ENCODE measurements at places on chromosomes 12 and 14.
A peak's percentile ranks its signal among the peaks of the same experiment; 100 is the strongest.

DNA sequence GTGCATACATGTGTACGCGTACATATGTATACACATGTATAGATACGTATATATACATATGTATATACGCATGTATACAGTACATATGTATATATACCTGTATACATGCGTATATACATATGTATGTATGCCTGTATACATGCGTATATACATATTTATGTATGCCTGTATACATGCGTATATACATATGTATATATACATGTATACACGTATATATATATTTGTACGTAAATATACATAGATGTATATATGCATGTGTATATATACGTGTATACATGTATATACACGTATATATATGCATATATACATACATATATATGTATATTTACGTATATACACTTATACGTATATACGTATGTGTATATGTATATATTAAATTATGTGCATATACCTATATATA is 93.9 kb upstream of the ABCD2 start:
- DNase-seq = no peak

- no peak for DNase-seq
Measured at GRCh38 chr12:70641691-70642090, 4.5 kb upstream of the PTPRB start.

DNA sequence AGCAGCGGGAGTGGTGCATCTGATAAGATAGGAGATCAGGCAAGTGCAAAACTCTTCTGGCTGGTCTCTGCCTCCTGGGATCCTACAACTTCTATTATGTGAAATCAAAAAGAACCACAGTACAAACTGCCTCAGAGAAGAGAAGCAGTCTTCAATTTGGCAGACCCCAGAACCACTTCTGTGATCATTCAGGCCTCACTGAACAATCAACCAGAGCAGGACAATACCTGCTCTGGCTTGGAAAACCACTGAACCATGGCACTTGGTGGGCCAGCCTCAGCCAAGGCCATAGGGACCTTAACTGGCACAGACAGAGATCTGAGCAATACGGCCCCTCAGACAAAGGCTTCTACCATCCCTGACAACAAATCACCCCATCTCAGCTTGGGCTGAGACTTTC is 103.0 kb downstream of the NDUFA12 start:
- no peak for DNase-seq

- no peak for DNase-seq
Measured at GRCh38 chr12:15707516-15708199, 81.5 kb downstream of the EPS8 start.

DNA sequence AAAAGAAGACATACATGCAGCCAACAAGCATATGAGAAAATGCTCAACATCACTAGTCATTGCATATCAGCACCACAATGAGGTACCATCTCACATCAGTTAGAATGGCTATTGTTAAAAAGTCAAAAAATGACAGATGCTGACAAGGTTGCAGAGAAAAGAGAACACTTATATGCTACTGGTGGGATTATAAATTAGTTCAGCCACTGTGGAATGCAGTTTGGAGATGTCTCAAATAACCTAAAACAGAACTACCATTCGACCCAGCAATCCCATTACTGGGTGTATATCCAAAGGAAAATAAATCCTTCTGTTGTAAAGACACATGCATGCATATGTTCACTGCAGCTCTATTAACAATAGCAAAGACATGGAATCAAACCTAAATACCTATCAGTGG is 238.4 kb downstream of the KCNC2 start:
- no peak for DNase-seq

DNA sequence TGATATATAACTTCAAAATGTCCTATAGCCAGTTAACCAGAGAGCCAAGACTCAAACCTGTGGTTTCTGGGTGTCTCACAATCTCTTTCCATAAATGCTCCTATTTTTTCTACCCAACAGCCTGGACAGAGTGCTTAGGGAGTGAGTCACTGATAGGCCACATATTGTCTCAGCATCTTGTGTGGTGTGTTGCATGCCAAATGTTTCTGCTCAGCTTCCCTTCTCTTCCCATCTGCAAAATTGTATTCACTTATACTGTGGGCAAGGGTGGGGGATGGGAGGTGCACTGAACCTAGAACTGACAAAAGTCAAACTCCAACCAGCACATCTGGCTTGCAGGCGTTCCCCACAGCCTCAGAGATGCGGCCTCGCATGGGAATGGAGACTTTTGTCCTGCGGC is 123.3 kb downstream of the KCNA5 start:
- DNase-seq = no peak

DNA sequence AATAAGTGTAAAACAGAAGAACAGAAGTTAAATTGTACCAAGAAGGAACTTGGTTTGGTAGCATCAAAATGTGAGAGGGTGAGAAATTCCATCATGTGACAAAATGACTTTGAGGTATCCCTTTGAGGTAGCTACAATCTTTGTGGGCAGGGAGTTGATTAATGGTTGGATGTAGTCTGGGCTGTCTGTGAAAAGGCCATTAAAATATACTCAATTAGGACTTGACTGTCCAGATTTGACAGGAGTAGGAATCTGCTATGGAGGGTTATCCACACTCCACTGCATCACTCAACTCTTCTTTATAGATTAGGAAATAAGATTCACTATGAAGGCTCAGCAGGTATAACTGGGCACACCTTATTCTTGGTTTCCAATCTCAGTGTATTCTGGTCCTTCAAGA is 7.4 kb upstream of the YBX3 start:
- DNase-seq = no peak

DNA sequence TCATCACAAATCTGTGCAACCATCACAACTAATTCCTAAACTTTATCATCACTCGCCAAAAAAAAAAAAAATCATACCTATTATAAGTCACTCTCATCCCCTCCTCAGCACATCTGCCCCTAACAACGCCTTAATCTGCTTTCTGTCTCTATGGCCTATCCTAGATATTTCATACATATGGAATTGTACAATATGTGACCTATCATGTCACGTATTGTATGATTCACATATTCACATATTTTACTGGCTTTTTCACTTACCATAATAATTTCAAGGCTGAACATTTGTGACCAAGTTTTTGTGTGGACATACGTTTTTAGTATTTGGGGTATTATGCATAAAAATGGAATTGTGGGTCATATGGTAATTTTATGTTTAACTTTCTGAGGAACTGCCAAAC is 400.7 kb downstream of the DAD1 start:
- no peak for DNase-seq

- DNase-seq = no peak
Measured at GRCh38 chr12:68482660-68483059, 128.0 kb upstream of the RAP1B start.

GRCh38 chr12:51360315-51360714 is 13.8 kb upstream of the CELA1 start:
- DNase-seq = no peak

GRCh38 chr12:2646341-2646740 is 148.4 kb upstream of the FKBP4 start:
- DNase-seq = no peak

GRCh38 chr14:96042248-96042930 is 3.2 kb downstream of the C14orf132 start:
- DNase-seq = no peak

- DNase-seq = no peak
Measured at GRCh38 chr12:50263832-50264231, 19.5 kb downstream of the LIMA1 start.

GRCh38 chr14:92480856-92481255 is 32.7 kb upstream of the RIN3 start:
- DNase-seq = no peak

DNA sequence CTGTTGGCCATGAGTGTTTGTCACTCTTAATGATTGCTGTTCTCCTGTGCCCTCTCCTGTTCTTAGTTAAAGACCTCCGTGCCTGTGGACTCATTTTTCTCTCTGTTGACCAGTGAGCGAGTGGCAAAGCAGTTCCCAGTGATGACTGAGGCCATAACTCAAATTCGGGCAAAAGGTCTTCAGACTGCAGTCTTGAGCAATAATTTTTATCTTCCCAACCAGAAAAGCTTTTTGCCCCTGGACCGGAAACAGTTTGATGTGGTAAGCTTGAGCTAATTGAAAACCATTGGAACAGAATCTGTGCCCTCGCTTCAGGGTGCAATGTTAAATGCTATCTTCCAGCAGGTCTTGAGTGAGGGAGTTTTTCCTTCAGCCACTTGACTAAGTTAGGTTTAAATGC is 19.8 kb downstream of the ACAD10 start:
- no peak for DNase-seq

DNA sequence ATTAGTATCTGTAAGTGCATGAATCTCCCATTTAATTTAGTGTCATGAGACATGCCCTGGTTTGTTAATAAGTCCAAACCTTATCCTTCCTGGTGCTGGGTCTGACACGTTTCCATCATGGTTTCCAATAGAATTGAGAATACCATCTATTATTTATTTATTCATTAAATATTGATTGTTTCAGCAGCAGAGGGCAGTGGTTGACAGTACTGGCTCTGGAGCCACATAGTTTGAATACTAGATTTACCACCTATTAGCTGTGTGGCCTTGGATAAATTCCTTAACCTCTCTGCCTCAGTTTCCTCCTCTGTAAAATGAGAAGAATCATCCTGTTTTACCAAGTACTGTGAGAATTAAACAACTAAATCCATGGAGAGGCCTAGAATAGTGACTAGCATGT is 941 bp upstream of the STAB2 start:
- DNase-seq = no peak

DNA sequence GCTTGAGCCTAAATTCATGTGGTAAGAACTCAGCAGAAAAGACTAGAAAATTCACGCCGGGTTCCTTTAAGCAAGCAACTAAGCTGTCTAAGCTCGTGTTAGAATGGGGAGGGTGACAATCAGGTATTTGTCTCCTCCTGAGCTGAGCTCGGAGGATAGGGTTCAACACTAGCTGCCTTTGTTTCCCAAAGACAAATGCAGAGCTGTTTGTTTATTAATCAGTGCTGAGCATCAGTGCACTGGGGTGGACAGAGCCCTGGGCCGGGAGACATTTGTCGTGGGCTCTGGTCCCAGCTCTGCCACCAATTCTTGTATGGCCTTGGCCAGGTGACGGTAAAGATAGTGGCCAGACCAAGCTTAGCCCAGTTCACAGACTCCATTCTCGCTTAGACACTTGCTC is 43.7 kb downstream of the DEGS2 start:
- DNase-seq = no peak

DNA sequence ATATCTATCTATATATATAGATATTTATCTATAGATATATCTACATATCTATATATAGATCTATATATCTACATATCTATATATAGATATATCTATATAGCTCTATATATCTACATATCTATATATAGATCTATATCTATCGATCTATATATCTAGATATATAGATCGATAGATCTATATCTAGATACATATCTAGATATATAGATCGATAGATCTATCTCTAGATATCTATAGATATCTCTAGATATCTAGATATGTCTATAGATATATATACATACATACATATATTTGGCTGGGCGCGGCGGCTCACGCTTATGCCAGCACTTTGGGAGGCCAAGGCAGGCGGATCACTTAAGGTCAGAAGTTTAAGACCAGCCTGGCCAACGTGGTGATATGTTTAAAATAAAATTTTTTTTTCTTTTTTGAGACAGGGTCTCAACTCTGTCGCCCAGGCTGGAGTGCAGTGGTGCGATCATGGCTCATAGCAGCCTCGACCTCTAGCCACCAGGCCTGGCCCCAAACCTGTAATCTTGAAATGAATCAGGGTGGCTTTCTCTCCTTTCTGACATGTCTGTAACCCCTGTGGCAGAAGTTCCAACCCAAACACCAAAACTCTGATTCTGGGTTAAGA is 18.1 kb downstream of the ARPC3 start:
- no peak for DNase-seq

- DNase-seq = no peak
Measured at GRCh38 chr12:32454075-32454474, 54.7 kb downstream of the FGD4 start.

GRCh38 chr14:75522224-75522982 is at the start of gene BATF:
TSS of gene BATF (plus strand) at chr14:75522469. CDS start at chr14:75522683, 214 bp downstream.
- DNase-seq = peak; percentile 63

DNA sequence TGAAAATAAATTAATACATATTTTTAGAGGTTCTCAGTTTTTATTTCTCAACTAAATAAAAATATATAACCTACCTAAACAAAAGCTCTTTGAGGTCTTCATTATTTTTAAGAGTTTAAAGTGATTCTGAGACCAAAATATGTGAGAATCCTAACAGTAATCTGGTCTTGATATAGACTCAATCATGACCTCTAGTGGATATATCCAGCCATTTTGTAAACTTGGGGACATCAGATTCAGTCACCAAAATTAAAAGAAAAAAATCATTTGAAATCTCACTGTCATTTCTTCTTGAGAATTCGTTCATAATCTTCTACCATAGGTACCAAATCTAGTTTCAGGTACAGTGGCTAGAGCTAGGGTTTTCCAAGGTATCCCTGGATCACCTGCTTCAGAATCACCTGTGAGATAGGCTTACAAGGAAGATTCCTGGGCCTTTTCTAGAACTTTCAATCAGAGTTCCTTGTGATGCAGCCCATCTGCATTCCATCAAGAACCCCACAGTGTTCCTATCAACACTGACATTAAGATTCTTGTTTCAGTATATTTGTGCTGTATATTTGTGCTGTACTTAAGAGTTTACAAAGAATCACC is 214.9 kb downstream of the ADAMTS20 start:
- no peak for DNase-seq

DNA sequence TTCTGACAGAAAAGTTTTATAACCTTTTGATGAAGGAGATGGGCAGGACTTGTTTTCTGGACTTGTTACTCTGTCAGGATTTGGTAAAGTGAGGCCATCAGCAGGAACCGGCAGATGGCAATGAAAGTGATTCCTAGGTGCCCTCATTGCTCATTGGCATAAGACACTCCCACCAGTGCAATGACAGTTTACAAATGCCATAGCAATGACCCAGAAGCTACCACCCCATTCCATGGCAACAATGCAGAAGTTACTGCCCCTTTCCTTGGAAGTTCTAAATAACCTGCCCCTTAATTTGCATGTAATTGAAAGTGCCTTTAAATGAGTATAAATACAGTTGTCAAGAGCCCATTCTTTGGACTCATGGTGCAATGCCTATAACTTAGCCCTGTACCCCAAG is 222.6 kb downstream of the CEP128 start:
- no peak for DNase-seq

GRCh38 chr12:13702381-13702780 is 279.0 kb downstream of the GRIN2B start:
- DNase-seq = no peak

DNA sequence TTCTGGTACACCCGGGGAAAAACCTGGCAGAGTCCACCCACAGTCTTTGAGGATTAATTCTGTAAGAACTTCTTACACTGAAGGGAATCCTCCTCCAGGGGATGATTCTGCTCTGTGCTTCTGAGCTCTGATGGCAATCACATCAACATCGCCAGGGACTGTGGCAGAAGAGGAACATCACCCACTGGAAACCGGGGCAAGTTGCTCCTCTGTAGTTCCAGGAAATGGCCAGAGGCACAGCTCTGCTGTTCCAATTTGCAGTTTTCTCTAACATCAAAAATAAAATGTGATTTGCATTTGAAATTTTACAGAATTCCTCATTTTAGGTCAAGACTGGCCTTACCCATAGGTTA is 207.6 kb downstream of the DAD1 start:
- DNase-seq = no peak
